ENCODE measurements at places on chromosomes 7 and 10.

GRCh38 chr10:110335314-110336064, 30.8 kb upstream of the SMNDC1 start:
- no peak for DNase-seq

DNA sequence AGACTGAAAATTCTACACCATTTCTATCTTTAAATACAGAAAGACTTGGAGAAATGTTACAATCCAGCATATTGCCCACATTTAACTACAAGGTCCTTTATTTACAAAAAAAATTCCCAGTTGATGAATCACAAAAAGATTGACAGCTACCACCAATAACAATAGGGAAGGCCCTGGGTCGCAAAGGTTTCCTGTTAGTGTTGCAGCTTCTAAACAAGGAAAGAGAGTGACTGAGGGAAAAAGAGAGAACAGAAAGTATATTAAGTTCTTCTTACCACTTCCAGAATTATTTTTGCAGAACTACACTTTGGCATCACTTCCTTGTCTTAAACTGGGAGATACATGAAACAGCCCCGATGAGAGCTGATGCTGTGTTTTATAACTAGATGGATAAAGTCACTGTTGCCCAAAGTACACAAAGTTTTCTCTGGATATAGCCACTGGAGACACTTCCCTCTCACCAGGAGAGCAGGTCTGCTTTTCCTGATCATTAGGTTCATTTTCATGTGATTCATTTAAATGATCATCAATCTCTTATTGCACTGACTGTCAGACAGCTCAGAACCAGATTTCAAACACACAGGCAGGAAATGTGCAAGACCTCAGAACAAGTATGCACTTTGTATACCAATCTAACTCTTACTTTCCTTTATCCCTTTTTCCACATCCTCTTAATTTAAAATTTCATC, 57.0 kb downstream of the SHTN1 start:
- no peak for DNase-seq

DNA sequence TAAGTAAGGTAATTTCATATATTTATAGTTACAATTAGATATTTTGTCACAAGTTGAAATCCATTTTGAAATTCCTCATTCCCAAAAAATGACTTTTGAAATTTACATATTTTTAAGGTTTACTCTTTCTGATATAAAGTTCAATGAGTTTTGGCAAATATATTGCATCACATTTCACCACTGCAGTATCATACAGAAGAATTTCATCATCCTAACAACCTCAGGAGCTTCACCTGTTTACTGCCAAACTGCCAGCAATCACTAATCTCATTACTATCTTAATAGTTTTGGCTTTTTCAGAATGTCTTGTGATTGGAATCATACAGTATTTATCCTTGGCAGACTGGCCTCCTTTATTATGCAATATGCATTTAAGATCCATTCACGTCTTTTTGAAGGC, 1578.9 kb downstream of the REEP3 start:
- no peak for DNase-seq

- no peak for DNase-seq
These were observed 145.5 kb upstream of the SEM1 start for GRCh38 chr7:96855139-96855538.

- DNase-seq, result no peak
These were observed 598.1 kb downstream of the SH2D4B start for GRCh38 chr10:81135851-81136250.

DNA sequence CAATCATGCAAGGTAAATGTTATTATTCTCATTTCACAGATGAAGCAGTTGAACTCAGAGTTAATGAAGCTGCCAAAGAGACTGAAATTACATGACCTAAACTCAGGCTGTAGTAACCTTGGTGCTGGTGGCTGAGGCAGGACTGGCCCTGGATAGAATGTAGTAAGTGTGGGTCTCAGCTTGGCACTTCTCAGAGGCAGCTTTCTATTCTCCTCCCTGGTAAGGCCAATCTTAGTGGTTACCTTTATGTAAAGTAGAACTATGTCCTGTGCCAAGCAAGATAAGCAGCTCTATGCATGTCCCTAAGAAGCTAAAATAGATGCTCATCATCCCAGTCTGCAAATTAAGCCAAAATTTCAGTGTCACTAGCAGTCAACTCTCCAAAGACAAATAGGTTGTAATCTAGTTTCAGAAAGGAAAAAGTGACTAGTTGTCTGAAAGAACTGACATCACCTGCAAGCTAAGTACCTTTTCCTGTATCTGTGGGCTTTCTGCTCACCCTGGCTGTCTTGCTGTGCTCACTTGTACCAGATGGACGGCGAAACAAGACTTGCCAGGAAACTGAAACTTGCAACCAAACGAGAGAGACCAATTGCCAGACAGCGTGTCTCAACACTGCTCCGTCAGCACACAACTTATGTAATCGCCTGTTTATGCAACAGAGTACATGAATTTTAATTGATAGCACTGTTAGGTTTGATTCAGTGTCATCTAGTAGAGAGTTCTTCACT, 43.7 kb downstream of the CH25H start:
- peak; percentile 73 for DNase-seq

DNA sequence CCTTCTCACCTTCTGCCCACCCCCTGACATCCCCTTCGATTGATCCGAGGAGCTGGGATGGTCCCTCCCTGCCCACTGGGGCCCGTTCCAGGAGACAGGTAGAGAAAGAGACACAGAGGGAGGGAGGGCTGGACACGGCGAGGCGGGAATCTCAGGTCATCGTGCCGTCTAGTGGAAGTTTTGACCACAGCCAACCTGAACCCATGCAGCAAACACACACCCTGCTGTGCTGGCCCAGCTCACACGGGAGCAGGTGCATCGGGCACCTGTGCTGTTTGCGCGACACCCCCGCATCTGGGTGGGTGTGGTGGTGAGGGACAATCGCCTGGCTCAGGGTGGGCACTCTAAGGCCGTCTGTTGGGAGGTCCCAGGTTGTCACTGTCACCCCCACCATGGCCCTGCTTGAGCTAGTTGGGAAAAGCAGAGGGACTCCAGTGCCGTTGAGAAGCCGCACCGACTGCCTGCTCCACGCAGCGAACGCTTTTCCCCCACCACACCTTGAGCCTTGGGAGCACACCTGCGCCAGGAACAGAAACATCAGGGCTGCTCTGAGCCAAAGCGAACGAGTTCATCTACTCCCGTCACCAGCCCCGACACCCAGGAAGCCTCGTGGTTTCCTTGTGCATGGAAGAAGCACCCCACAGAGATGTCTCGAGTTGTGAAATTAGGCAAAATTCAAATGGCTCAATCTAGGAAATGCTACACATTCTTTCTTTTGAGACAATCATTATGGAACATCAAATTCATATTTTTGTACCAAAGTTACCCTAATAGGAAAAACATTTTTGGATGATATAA, 285.8 kb downstream of the DNAJB6 start:
- DNase-seq, result no peak

- peak; percentile 12 for DNase-seq
These were observed 27.0 kb upstream of the SAMD9L start for GRCh38 chr7:93175219-93175618.

DNA sequence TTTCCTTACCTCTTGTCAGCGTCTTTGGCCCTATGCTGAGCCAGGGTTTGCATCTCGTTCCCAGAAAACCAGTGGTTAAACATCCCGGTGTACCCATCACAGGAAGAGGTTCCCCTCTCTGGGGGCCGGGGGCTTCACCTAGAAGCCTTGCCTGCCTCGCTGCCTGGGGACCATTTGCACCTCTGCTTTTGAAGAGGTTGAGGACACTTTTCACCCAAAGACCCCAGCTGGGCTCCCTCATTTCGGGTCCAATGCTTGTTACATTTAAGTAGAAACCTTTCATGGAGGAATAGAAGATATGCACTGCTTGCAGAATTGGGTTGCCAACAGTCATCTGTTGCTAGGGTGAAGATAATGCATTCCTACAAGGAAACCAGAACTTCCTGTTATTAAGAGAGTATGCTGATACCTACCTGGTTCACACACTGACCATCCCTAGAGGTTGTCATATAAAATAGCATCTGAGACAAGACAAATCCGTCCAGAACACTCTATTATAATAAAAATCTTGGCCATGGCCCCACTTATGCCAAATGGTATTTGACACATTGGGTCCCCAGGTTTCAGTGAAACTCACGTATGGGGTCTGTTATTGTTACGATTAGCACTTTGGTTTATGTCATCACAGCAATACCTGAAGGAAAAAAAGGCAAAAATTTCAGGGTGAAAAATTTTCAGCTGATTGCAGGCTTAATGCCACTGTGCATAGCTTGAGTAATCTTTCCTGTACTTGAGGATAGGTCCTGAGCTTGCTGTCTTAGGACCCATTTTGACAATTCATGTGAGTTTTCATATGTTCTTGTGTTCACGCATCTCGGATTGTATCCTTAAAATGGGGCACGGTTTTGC, 917 bp downstream of the ZNF365 start:
- no peak for DNase-seq

DNA sequence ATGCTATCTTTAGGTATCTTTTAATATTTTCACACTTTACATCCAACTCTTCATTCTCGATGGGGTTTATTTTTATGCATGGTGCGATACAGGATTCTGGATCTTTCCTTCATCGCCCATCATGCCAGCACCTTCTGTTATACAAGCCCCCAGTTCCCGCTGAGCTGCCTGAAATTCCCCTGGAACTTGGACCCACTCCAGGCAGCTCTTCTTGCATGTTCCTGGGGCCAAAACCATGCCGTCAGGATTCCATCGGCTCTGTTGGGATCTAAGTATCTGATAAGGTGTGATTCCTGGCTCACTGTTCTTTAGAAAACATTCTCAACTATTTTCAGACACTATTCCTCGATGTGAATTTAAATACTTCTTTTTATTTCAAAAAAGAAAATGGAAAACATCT, 40.5 kb upstream of the PPP2R2D start:
- DNase-seq, result no peak

DNA sequence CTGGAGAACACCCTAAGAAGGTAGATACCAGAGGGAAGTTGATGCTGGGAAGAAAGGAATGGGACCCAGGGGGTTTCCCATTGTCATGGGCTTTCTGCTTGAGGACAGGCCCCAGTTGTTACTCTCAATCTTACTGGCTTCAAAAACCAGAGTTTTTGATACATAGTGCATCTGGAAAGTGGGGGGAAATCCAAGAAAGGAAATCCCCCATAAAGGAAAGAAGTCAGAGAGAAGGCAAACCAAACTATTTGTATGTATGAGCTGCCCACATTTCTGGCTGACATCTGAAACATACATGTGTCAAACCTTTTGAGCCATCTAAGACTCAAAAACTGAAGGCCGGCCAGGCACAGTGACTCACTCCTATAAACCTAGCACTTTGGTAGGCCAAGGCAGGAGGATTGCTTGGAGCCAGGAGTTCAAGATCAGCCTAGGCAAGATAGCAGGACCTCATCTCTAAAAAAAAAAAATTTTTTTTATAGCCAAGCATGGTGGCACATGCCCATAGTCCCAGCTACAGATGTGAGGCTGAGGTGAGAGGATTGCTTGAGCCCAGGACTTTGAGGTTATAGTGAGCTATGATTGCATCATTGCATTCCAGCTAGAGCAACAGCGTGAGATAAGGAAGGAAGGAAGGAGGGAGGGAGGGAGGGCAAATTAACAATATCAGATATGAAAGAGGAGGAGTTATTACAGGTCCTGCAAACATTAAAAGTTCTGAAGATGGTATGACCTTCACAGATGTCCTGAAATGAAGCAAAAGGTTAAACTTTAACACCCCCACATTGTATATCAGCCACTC, 6.7 kb upstream of the COA1 start:
- DNase-seq, result peak; percentile 74

- no peak for DNase-seq
These were observed 17.1 kb upstream of the SCIN start for GRCh38 chr7:12553416-12553815.

GRCh38 chr7:31104361-31105255, 52.5 kb downstream of the ADCYAP1R1 start:
- DNase-seq, result no peak

DNA sequence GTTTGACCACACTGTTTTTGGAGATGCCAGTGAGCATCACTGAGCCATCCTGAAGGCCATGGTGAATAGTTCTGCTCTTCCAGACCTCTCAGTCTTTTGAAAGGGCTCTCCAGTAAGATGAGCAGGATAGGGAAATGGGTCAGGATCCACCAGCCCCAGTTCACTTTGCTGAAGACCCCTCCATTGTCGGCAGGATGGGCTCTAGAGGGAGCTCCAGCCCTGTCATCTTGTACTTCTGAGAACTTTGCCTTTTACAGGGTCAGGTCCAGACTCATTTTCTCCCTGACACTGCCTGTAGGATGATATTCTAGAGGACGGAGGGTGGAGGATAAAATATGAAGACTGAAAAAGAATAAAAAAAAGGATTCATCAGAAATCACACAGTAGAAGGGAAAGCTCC, 13.1 kb downstream of the LHFPL3 start:
- DNase-seq, result peak; percentile 9

DNA sequence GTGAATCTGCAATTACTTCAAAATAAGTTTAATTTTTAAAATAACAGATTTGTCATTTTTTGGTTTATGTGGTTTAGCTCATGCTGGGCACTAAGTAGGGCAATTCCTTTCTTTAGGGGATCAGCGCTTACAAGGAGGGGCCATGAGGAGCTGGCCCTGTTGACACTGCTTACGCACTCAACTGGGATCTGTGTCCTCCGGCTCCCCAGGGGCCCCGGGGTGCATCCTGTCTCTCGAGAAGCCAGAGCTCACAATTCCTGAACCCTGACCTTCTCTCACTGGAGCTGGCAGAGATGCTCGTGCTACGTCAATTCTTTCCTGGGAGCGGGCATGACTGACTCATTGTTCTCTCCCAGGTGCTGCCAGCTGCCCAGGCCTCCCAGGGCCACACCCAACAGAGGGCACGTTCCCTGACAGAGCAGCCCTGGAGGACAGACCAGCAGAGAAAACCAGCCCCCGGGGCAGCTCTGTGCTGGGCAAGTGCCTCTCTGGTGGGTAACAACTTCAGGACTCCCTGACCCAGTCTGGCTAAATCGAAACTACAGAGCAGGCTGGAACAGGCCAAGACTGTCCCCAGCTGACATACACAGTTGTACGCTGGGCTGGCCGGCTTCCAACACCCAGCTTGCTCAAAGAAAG, 36.8 kb downstream of the CTBP2 start:
- no peak for DNase-seq

DNA sequence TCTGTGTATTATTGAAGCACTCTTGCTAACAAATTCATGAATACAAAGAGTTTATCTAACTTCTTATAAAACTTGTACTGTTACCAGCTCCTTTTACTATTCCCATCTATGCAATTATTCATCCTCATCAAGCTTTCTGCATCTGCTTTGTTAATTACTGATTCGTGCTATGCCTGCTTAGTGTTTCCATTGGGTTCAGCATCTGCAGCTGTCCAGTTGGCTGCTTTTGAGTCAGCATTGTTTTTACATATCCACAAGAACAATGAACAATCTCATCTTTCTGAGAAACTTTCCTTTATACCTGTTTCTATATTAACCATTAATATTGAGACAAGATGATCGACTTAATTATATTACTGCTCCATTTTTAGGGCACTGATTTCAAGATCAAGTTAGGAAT, 19.6 kb upstream of the ANLN start:
- no peak for DNase-seq

GRCh38 chr10:88592906-88593305, 6.3 kb downstream of the LIPJ start:
- no peak for DNase-seq

Measured in activated CD4-positive, alpha-beta T cell treated with anti-CD3 and anti-CD28 coated beads for 36 hours (primary cell).